Activated CD4-positive, alpha-beta T cell treated with anti-CD3 and anti-CD28 coated beads for 24 hours (primary cell): ENCODE measurements at places on chromosomes 4 and X.

DNA sequence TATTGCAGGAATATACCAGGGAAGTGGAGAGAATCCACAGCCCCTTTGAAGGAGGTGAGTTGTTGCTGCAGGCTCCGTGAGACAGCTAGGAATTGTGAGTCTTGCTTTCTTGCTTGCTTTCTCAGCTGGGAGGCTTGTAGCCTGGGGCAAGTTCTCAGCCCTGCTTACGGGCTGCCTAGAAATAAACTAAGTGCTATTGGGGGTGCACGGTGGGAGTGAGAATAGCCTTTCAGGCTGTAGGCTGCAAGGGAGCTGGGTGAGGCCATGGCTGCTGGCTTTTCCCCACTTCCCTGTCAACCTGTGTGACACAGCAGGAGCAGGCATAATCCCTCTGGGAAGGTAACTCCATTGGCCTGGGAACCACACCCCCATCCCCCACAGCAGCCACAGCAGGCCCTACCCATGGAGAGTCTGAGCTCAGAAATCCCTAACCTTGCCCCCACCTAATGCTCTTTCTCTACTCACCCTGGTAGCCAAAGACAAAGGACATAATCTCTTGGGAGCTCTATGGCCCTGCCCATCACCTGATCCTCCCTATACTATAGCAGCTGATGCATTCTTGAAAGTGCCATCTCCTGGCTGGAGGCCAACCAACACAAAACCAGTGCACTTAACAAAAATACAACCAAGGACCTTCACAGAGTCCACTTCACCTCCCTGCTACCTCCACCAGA lies 113.0 kb downstream of the MMRN1 start:
- DNase-seq, result no peak

DNA sequence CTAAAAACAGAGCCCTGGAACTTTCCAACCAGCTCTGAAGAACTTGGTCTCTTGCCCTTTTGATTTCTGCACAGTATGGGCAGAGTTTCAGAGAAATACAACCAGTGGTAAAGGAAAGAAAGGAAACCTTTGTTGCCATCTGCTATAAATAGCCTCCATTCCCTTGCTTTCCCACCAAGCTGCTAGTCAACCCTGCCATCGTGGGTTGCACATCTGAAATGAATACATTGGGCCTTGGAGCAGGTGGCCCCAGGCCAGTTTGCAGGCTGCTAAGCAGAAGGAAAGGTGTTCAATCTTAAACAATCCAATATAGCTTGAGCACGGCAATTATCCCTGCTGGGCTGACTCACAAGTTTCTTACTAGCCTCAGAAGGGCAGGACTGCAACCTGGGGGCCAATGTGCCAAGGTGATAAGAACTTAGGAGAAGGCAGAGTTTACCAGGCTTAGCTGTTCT lies 142.5 kb downstream of the PPARGC1A start:
- no peak for DNase-seq

DNA sequence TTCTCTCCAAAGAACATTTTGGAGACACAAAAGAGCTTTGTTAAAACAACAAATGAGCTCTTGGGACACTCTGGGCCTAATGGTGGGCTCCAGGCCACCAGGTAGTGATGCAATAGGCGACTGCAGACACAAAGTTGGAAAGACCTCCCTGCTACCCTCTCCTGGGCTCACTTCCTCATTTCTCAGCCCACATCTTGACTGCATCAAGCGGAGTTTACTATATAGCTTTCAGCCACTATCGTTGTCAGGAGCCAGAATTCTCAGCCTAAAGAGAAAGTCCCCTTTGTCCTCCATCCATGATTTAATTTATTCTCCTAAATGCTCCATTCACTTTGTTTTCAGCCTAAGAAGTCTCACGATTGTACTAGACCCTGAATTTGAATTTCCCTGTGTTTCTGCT lies 114.9 kb downstream of the EFHC2 start:
- no peak for DNase-seq

GRCh38 chr4:187940299-187940698 lies 55.3 kb upstream of the ZFP42 start:
- DNase-seq, result no peak

DNA sequence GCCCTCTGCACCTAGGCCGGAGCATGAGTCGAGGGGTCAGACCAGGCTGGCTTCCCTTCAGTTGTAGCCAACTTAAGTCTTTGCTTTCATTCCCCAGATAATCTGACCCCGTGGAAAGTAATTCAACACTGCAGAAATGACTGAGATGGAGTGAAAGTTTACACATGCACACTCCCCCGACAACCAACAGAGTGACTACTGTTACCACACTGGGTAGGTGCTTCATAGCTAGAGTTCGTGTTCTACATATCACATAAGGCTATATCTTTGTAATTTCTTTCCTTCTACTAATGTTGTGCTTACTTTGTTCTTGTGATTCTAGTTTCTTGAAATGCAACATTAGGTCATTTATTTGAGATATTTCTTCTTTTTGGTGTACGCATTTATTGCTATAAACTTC lies 7.2 kb upstream of the CTAG2 start:
- DNase-seq, result no peak

DNA sequence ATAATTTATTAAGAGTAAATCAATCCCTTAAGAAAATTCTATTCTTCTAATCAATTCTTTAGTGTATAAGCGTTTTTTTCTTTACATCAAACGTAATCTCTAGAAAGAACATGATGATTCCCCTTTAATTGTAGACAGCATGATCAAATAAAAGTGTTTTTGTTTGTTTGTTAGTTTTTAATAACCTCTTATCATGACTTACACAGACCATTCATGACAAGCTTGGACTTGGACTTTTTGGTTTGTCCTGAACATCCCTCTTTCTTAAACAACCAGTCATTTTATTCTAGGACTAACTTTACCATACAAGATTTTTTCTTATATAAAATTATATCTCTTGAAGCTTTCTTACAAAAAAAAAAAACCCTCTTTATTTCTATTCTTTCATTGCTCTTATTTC lies 344.6 kb upstream of the SPOCK3 start:
- DNase-seq, result no peak
